ENCODE measurements at places on chromosomes 4 and X. TPM values are rescaled to one million over a fixed set of nuclear protein-coding genes. Genes with fewer than 3 reads are reported as not detected.

MID1 gene
- 5.9 TPM for polyA plus RNA-seq

CXCL3 gene
- polyA plus RNA-seq, result 2.1 TPM

PRKG2 gene
- polyA plus RNA-seq, result 4.7 TPM

LETM1 gene
- polyA plus RNA-seq, result 19.0 TPM

TCP11X1 gene
- polyA plus RNA-seq, result not detected

TMPRSS11D gene
- polyA plus RNA-seq, result not detected

HSFX1 gene
- polyA plus RNA-seq, result 0.09 TPM

SYTL4 gene
- 2.5 TPM for polyA plus RNA-seq

GPR50 gene
- polyA plus RNA-seq, result not detected

TRIM60 gene
- not detected for polyA plus RNA-seq

CLGN gene
- polyA plus RNA-seq, result 2.7 TPM

XK gene
- not detected for polyA plus RNA-seq

BST1 gene
- polyA plus RNA-seq, result 24.3 TPM

PCDH19 gene
- 0.05 TPM for polyA plus RNA-seq

ARHGAP4 gene
- 0.43 TPM for polyA plus RNA-seq

MAGEB17 gene
- polyA plus RNA-seq, result not detected

EREG gene
- 1.6 TPM for polyA plus RNA-seq

SSX4B gene
- not detected for polyA plus RNA-seq

PGAM4 gene
- polyA plus RNA-seq, result not detected

SYP gene
- polyA plus RNA-seq, result 0.23 TPM

FAM114A1 gene
- polyA plus RNA-seq, result 237 TPM
